ENCODE measurements at places on chromosomes 3 and 15.

- DNase-seq = no peak
- H3K4me1 ChIP-seq = no peaks in the 10 kb centered on the region
- H3K27me3 ChIP-seq = no peaks in the 10 kb centered on the region
- no peaks in the 10 kb centered on the region for H3K36me3 ChIP-seq
These were observed 291.8 kb downstream of the NAALADL2 start for GRCh38 chr3:175150812-175151401.

GRCh38 chr15:45970542-45970941 is 335.7 kb downstream of the SQOR start:
- no peaks in the 10 kb centered on the region for H3K36me3 ChIP-seq
- H3K4me3 ChIP-seq = no peak overlapping the region
- no peaks in the 10 kb centered on the region for H3K27me3 ChIP-seq
- DNase-seq = no peak

DNA sequence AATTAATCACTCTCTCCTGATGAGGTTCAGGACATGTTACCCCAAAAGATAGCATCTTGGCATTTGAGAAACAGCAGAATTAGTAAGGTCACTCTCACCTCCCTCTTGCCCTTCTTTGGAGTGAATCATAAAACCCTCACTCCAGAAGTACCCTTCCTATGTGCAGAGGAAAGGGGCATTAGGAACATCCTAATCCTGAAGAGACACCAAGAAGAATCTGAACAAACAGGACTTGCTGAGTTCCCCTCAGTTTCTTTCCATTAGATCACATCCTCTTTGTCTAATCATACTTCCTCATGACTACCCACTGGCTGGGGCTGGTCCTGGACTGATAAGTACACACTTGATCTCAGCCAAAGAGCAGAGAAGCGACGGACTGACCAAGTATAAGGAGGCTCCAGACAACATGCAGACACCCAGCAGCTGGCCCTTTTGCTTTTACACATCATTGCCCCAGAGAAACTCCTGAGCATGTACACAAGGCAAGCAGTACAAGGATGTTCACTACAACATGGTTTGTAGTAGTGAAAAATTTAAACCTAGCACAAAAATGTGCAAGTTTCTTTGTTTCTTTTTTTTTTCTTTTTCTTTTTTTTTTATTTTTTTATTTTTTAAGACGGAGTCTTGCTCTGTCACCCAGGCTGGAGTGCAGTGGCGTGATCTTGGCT is 15.0 kb upstream of the TM6SF1 start:
- no peaks in the 10 kb centered on the region for H3K36me3 ChIP-seq
- H3K4me3 ChIP-seq = no peak overlapping the region
- peaks cover 7% of the 10 kb centered on the region for H3K27me3 ChIP-seq
- DNase-seq = no peak
- peaks cover 9% of the 10 kb centered on the region for H3K4me1 ChIP-seq
- H3K27ac ChIP-seq = no peak overlapping the region

GRCh38 chr3:98890965-98891910 is 10.3 kb downstream of the DCBLD2 start:
- H3K4me3 ChIP-seq = no peak overlapping the region
- no peaks in the 10 kb centered on the region for H3K4me1 ChIP-seq
- no peaks in the 10 kb centered on the region for H3K27me3 ChIP-seq
- H3K36me3 ChIP-seq = no peaks in the 10 kb centered on the region
- no peak overlapping the region for H3K27ac ChIP-seq

GRCh38 chr3:187746442-187747281 is 1.4 kb upstream of the BCL6 start:
- peak overlapping the region; percentile 100 for H3K27ac ChIP-seq
- H3K36me3 ChIP-seq = no peaks in the 10 kb centered on the region
- H3K4me1 ChIP-seq = peaks cover 90% of the 10 kb centered on the region
- H3K4me3 ChIP-seq = peak overlapping the region; percentile 99
- no peaks in the 10 kb centered on the region for H3K27me3 ChIP-seq

- H3K27ac ChIP-seq = peak overlapping the region; percentile 96
- DNase-seq = no peak
- H3K36me3 ChIP-seq = no peaks in the 10 kb centered on the region
- no peak overlapping the region for H3K4me3 ChIP-seq
These were observed 3.6 kb downstream of the FOXP1 start for GRCh38 chr3:71579935-71580406.

GRCh38 chr3:144586382-144586781 is 614.8 kb downstream of the DIPK2A start:
- H3K27ac ChIP-seq = no peak overlapping the region
- no peak overlapping the region for H3K4me3 ChIP-seq
- H3K27me3 ChIP-seq = no peaks in the 10 kb centered on the region
- H3K36me3 ChIP-seq = no peaks in the 10 kb centered on the region

DNA sequence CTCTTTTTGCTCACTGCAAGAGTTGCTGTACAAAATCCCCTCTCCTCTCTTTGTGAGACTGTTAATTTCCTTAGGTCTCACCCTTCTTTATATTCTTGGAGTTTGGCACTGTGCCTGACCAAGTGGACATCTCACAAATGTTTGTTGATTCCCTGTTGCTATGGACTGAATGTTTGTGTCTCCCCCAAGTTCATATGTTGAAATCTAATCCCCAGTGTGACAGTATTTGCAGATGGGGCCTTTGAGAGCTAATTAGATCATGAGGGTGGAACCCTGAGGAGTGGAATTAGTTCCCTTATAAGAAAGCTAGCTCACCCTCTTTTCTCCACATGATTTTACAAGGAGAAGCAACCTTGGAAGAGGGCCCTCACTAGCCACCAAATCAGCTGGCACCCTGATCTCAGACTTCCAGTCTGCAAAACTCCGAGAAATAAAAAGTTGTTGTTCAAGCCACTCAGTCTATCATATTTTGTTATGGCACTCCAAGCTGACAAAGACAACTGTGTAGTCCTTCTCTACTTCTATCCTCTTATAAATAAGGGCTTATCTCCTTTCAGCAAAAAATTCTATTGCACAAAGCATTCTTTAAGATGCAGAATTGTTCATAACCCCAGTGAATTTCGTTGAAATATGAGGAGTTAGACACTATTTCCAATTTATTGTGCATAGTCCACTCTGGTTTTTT is 65.5 kb upstream of the NPHP3 start:
- no peaks in the 10 kb centered on the region for H3K36me3 ChIP-seq
- no peaks in the 10 kb centered on the region for H3K4me1 ChIP-seq
- no peak for DNase-seq

DNA sequence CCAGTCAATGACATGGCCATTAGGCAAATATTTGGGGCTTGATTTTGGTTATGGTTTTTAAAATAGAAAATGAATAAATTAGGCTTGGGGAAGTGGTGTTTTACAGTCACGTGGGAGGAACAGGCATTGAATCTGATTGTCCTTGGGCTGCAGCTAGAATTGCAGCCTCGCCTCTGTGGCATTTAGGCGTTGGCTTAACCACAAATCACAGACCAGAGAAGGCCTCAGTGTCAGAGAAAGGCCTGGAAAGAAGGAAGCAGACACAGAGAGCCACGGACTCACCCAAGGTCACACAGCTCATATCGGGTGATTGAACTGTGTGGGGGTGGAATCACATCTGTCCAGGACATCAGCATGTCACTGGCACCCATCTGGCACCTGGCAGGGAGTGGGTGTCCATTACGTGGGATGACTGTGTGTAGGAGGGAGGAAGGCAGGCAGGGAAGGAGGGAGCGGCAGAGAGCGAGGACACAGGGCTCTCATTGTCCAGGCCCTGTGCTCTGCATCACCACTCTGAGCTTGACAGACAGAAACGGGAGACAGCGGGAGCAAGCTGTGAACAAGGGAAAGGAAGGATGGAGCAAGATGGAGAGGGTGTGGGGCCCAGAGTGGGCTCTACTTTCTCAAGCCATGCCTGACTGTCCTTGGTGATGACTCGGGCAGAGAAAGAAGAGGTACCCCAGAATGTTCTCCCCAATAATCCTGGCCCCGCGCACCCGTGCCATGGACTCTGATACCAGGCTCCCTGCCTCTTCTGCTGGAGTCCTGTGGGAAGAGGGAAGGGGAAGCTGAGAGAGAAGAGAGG is 186.4 kb downstream of the FAM43A start:
- no peaks in the 10 kb centered on the region for H3K36me3 ChIP-seq
- DNase-seq = no peak
- peaks cover 5% of the 10 kb centered on the region for H3K27me3 ChIP-seq
- H3K27ac ChIP-seq = no peak overlapping the region
- no peak overlapping the region for H3K4me3 ChIP-seq
- H3K4me1 ChIP-seq = no peaks in the 10 kb centered on the region

- no peak overlapping the region for H3K4me3 ChIP-seq
- no peak overlapping the region for H3K27ac ChIP-seq
- no peaks in the 10 kb centered on the region for H3K4me1 ChIP-seq
- no peak for DNase-seq
- H3K36me3 ChIP-seq = no peaks in the 10 kb centered on the region
- H3K27me3 ChIP-seq = no peaks in the 10 kb centered on the region
These were observed 128.4 kb downstream of the ZBBX start for GRCh38 chr3:167251678-167252077.

DNA sequence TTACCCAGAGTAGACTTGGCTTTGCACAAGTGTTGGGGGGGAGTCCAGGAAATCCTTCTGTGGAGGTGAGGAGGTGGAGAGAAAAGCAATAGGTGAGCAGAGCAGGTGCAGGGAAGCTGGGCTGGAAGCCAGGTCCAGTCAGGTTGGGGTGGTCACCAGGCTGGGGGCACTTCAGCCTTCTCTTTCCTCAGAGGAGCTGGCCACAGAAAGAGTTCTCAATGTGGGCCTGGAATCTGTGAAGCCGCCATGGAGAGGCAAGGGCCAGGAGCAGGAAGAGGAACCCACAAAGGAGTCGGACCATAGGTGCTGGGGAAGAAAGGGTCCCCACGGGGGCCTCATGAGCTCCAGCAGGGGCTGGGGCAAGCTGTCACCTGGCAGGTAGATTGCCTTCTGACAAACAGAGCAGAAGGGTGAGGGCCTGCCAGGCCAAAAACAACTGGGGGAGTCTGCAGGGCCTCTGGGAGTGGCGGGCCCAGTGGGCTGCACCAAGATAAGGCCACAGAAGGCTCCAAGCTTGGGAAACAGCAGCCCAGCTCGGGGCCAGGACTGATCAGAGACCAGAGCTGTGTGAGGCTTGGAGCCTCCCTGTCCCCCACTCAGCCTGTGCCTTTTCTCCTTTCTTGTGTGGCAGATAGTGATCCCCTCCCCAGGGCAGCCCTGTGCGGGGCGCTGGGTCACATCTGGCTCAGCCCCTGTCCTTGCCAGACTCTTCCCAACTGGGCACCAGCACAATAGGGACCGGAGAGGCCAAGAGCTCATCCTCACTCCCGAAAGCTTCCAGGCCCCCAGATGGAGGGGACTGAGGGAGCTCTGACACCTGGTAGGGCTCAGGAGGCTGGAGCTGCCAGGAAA is 53.0 kb upstream of the FGD5 start:
- no peak for DNase-seq
- no peaks in the 10 kb centered on the region for H3K27me3 ChIP-seq
- peaks cover 7% of the 10 kb centered on the region for H3K36me3 ChIP-seq
- no peak overlapping the region for H3K27ac ChIP-seq
